Stimulated activated CD8-positive, alpha-beta memory T cell treated with anti-CD3 and anti-CD28 coated beads, Interleukin-4, amount 100 ng/mL, for 1 hour (primary cell): ENCODE measurements at places on chromosomes 11 and 22.

DNA sequence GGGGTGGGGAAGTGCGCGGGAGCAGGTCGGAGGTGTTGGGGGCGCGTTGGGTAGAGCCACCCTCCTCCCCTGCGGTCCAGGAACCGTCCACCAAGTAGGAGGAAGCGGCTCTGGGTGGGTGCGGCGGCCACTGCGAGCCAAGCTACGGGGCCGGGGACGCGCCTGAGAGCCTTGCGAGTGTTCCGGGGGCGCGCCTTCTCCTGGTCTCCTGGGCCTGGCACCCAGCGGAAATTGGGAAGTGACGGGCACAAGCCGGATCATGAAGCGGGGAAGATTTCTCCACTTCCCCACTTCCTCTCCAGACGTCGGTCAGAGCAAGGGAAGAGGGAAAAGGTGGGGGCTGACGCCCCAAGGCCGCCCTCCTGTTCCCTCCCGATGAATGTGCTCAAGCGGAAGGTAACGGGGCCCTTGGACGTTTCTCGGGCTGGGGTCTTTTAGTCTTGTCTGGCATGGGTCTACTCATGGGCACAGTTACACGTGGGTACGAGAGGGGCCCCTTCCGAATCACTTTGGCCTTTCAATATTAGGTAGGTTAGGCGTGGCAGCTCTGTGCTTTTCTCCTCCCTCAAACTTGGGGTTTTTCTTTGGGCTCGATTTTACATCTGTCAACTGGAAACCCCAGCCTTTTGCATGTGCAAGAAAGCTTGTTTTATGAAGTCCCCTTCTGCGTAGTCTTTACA, 865 bp downstream of the RBM14 start:
- no peak for DNase-seq

- DNase-seq, result no peak
These were observed 41.5 kb upstream of the CARD18 start for GRCh38 chr11:105181100-105181499.

GRCh38 chr22:46763051-46763705, 728 bp downstream of the TBC1D22A start:
- no peak for DNase-seq

DNA sequence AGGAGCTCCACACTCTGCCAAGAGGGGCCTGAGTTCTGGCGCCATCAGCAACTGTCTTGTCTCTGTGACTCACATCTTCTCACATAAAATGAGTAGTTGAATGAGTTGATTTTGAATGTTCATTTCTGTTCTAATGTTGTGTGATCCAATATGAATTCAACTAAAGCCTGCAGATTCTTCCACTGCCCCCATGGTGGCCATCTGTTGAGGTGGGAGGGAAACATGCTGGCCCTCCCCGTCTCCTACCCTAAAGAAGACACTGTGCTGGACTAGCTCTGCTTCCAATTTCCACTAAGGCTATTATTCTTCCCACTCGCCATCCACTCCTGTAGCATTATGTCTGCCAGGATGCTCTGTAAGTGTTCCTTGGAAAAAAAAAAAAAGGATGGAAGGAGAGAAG, 555.6 kb upstream of the LARGE1 start:
- DNase-seq, result no peak

GRCh38 chr11:8230178-8230859, 33.4 kb downstream of the LMO1 start:
- DNase-seq, result no peak

DNA sequence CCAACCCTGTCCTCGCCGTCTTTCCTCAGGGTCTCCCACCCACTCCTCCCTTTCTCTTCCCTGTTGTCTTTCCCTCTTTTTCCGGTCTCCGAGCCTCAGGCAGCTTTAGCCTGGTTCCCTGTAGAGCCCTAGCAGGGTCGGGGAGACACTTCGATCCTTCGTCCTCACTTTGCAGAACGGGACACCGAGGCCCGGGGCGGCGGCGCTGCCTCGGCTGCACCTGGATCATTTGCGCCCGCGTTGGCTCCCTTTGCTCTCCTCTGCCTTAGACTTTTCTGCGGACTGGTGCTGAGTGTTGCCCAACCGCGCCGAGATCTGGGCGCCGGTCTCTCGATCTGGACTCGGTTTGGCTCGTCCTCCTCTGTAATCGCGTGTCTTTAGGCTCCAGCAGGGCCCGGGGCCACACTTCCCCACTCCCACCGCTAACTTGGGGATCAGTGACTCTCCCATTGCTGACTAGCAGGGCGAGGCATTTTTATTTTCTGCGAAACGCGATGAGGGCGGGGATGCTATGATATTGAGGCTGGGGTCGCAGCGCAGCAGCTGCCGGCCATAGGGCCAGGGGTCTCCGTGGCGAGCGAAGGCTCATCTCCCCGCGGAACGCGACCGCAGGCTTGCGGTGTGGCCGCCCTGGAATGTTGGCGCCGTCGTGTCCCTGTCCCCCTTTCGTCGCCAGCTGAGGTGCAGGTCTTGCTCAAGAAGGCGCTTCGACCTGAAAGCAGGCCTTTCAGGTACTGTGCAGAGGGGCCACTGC, 1.6 kb upstream of the E2F8 start:
- no peak for DNase-seq

DNA sequence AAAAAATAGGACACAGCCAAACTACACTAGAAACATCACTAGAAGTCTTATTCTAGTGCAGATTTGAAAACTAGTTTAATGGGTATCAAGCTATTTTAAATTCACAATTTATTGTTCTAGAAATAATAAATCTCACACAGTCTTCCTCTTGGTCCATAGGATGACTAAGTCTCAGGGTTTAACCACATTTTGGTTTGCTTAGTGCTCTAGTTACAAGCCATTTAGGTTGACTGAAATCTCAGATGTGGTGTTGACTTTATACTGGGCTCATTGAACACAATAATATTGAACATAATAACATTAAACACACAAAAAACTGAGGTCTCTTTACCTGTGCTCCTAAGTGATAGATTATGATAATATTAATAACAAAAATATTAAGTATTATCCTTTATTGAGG, 760.3 kb upstream of the CCDC179 start:
- no peak for DNase-seq

DNA sequence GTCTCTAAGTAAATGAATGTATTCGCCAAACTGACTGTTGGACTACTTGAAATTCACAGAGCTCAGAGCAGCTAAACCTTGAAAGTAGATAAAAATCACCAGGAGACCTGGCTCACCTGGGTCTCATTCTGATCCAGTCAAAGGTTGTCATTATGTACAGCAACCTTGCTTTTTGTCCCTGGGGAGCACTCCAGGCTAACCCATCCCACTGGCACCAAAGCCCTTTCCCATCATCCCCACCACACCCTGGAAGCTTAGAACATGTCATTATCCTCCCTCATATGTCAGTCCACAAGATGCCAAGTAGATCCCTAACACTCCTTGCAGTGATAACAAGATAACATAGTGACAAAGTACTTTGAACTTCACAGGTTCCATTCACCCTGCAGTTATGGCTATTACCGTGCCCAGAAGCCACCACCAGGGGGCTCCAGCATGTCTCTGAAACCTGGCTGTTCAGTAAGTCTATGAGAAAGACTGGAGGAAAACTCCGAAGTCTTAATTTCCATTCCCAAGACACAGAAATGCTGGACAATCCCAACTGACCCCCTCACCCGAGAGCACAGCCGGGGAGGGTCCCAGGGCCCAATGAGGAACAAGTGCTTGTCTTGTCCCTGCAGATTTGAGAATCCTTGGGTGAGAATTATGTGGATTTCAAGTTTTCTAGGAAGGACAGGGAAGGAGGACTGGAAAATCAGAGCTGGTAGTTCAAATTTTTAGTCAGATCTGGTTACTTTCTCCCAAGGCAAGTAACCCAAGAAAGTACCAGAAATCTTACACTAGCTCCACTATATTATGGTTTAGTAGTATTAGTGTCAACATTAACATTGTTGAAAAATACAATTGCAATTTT, 43.0 kb upstream of the USP47 start:
- peak; percentile 55 for DNase-seq

- no peak for DNase-seq
These were observed 28.8 kb upstream of the CCDC188 start for GRCh38 chr22:20179455-20180244.

GRCh38 chr11:36467916-36468315, 42.2 kb downstream of the TRAF6 start:
- DNase-seq, result no peak

DNA sequence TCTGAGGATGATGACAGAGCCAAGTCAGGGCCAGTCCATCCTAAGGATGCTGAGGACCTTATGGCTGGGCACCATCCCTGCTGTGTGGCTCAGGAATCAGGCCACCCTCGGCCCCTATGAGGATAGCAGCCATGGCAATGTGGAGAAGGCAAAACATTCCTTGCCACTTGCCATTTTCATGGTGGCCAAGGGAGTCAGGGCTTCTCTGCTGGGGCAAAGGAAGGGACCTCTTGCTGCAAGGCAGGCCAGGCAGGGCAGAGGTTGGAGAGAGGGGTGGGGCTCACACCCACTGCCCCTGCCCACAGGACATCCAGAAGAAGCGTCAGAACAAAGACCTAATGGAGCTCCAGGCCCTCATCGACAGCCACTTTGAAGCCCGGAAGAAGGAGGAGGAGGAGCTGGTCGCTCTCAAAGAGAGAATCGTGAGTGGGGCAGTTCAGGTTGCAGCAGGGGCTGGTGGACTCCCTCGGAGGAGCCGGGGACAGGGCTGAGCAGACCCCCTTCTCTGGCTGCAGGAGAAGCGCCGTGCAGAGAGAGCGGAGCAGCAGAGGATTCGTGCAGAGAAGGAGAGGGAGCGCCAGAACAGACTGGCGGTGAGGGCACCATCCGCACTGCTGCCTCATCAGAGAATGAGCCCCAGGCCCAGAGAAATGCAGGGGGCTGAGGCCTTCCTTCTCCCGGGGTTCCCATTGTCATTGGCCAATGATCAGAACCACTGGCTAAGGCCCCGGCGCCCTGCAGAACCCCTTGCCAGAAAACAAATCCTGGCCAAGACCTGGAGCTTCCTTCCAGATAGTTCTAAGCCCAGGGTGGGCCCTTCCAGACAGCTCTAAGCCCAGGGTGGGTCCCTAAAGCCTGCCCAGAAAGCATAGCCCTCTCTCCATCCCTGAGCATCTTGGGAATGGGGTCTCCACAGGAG, 13.5 kb upstream of the MRPL23 start:
- DNase-seq, result no peak

DNA sequence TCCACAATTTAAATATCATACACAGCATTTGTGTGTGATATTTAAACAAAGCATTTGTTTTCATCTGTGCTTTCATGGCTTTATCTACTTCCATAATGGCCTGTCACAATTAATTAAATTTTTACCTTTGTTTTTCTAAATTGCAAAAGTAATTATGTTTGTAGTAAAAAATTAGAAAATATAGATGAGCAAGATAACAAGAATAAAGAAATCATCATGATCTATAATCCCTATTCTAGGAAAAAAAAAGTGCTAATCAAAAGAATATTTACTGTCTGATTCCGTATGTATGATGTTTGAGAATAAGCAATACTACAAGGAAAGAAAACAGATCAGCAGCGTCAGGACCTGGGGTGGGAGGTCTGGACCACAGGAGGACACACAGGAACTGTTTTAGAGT, 149.9 kb downstream of the NCAM1 start:
- no peak for DNase-seq

- DNase-seq, result no peak
These were observed 634.3 kb downstream of the OPCML start for GRCh38 chr11:132898021-132898420.

- DNase-seq, result no peak
These were observed 104.8 kb downstream of the LDLRAD3 start for GRCh38 chr11:36048496-36049247.

DNA sequence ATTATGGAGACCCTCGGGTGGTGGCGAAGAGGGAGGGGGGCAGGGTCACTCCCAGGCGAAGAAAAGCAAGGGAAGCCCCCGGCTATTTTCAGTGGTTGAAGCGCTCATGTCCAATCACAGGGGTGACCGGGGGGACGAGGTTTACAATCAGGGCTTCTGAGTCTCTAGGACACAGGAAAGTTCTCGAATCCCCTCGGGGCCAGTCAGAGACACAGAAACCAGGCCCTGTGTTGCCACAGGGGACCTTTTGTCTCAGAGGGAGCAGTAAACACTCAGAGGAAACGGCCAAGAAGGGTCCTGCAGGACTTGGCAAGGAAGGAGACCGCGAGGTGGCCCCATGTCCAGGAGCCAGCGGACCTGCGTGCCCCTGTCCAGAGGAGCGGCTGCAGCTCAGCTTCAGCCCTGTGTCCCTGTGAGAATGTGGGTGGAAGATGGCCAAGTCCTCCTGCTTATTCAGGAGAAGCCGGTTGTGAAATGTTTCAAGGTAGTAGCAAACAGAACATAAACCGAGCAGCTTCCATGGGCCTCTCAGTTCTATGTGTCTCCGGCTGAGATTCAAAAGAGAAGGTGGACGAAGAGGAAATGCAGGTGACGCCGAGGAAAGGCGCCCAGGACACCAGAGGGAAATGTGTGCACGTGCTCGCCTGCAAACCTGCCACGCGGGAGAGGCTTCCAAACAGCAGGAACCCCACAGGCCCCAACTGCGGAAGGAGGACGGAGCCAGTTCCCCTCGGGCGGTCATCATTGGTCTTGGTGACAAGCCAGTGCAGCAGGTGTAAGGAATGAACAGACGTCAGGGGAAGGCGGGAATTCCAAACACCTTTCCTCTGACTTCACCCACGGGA, 357.6 kb downstream of the BRD1 start:
- no peak for DNase-seq

- no peak for DNase-seq
These were observed 766.4 kb downstream of the FAM181B start for GRCh38 chr11:81967242-81967641.

DNA sequence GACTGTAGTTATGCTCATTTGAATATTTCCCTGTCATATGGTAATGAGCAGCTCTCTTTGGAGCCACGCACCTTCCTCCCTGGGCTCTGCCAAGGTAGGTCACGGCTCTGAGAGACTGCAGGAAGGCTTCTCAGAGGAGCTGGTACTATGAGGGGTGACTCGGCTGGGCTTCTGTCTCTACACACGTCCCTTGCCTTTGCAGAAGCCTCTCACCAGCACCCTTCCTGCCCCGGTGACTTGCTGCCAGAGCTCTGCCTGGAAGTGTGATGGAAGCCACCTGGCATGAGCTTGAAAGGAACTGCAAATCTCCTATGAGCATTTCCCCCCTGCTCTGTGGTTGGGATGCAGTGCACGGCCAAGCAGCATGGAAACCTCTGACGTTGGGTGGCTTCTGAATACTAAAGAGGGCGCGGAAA, 74.2 kb downstream of the KIRREL3 start:
- DNase-seq, result no peak

DNA sequence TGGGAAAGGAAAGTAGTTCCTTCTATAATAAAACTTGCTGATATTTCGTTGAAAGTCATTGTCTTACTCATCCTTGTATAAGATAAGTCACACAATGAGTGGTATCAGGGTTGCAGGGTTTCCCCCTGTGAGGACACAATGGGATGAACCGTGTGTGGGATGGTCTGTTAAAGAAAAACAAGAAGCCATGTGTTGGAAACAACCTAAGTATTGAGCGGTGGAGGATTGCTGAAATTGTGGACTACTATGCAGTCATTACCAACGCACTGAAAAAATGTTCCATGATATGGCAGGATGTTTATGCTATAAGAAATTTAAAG, 28.6 kb downstream of the PTPRJ start:
- no peak for DNase-seq
